ENCODE measurements at places on chromosomes 7 and 10.
A peak's percentile ranks its signal among the peaks of the same experiment; 100 is the strongest.

DNA sequence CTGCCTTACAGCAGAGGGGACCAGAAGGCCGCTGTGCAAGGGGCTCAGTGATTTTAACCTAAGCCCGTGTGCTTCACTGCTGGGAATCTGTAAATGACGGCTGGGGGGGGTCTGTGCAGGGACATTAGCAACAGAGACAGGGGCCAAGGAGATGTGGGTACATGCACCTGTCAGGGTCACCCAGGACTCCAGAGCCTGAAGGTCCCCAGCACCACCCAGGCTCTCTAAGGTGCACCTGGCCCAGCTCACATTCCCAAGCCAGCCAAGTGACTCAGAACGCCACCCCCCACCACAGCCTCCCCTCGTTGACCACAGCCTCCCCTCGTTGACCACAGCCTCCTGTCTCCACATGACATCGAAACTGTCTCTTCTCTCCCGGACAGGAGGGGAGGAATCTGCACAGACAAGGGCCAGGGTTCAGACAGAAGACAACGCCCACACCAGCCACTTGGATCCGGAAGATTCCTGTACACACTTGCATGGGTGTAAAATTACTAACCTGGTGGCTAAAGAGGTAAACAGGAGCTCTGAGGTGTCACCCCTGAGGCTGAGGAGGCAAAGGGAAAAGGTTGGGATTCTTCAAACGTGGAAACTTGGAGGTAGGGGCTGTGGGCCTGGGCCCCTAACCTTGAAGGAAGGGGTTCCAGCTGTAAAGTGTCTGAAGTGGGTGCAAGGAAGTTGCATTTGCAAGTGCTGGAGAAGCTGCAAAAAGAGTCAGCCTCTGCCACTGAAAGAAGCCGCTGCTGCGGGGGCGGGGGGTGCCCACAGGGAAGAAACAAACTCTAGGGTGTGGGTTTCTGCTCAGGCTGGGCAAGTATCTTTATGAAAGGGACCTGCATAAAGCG is 27.0 kb downstream of the CALML3 start:
- DNase-seq = no peak

- no peak for DNase-seq
These were observed 31.5 kb downstream of the ADD3 start for GRCh38 chr10:110039254-110039653.

DNA sequence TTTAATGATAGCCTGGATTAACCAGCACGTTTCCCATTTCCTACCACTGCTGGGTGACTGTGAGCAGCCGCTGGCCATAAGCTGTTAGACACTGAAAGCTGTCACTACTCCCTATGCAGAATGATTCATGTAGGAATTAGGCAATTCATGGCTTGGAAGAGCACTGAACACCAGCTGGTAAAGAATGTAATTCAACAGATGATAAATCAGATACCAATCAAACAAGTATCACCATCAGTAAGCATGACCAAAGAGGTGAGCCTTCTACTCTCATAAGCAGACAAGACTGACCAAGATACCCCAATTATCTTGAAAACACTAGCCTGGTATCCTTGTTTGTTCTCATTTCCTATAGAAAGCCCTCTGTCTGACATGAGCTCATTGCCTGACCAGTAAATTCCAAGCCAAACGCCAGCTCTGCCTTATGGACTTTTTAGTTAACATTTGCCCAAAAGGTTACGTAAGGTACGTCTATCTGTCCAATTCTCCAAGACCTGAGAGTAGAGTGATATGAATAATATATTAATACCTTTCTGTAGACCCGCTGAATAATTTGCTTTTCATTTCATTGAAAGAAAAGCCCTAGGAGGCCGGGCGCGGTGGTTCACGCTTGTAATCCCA is 127.7 kb downstream of the ELMO1 start:
- DNase-seq = no peak

GRCh38 chr10:21181451-21181850 is 284.3 kb upstream of the NEBL start:
- DNase-seq = no peak

- DNase-seq = no peak
These were observed 30.5 kb upstream of the TOMM7 start for GRCh38 chr7:22853138-22853537.

GRCh38 chr7:5477723-5478531 is 54.3 kb upstream of the TNRC18 start:
- DNase-seq = no peak

DNA sequence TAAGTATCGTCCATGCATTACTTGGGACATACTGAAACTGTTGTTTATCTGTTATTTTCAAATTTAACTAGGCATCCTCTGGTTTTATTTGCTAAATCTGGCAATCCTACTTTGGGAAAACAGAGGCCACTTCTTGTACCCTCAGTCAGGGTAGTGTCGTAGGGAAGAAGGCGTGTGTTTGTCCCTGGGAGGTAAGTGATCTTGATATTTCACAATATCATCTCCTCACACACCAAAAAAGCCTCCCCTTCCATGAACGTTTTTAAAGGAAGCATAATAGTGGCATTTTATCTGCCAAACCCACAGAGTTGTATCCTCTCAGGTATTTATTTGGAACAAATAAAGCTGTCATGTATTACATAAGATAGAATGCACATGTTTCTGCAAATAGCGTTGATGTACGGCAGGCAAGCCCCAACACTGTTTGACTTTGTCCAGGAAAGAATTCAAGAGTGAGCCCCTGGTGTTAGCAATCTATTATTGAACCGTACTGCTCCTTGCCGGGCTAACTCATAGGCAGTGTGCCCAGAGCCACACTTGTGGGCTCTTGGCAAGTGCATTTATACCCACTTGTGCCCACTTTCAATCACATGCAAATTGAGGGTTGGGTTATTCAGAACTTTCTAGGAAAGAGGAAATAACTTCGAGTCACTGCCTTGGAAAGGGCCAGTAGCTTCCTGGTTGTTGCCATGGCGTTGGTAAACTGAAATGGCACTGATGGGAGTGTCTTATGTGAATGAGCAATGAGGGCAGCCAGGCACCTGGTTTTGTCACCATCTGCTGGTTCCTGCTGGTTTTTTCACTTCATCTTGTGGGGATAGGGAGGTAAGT is 266.0 kb downstream of the USP6NL start:
- DNase-seq = no peak

GRCh38 chr10:17984056-17984455 is 32.3 kb downstream of the SLC39A12 start:
- DNase-seq = no peak

GRCh38 chr10:23364378-23364777 is 19.8 kb upstream of the C10orf67 start:
- DNase-seq = no peak

DNA sequence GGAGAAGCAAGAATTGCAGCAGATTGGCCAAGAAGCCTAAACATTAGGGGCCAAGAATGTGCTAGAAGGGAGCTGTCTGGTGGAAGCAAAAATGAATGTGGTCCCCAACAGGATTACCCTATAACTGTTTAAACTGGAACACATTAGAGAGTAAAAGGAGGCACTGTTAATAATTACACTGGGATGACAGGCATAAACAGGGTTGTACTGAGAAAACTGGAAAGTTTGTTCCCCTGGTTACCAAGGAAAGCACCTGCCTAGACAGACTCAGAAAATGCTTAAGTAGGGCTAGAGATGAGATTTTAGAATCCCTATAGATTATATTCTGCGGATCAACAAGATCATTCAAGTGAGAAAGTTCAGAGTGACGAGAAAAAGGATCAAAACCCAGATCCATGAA is 100.8 kb downstream of the CTTNBP2 start:
- no peak for DNase-seq

GRCh38 chr7:54112567-54112966 is 429.6 kb upstream of the VSTM2A start:
- DNase-seq = no peak

- DNase-seq = peak; percentile 42
These were observed 4.3 kb upstream of the MARVELD1 start for GRCh38 chr10:97708976-97709946.

DNA sequence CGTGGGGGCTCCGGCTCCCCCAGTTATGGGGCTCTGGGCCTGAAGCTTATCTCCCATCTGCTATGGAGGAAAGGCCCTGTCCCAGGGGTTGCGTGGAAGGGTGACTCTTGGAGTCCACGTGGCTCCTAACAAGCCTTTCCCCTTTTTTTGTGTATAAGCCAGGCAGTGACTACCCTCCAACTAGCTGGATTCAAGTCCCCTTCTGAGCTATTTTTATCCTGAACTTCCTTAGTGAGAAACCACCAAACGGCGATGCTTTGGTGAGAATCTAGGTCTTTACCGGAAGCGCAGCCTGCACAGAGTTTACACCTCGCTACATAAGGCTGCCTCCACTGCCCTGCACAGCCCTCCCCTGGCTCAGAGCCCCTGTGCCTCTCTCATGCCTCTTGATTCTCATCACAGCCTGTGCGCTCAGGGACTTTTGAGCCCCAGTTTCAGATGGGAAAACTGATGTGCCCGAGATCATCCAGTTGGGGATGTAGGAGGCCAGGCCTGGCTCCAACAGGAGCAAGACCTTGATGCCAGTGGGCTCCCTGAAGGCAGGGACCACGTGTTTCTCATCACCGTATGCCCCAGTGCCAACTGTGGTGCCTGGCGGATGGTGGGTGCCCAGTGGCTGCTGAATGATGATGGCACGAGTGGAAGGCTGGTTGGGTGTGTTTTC is 102.3 kb upstream of the PPIF start:
- peak; percentile 50 for DNase-seq

DNA sequence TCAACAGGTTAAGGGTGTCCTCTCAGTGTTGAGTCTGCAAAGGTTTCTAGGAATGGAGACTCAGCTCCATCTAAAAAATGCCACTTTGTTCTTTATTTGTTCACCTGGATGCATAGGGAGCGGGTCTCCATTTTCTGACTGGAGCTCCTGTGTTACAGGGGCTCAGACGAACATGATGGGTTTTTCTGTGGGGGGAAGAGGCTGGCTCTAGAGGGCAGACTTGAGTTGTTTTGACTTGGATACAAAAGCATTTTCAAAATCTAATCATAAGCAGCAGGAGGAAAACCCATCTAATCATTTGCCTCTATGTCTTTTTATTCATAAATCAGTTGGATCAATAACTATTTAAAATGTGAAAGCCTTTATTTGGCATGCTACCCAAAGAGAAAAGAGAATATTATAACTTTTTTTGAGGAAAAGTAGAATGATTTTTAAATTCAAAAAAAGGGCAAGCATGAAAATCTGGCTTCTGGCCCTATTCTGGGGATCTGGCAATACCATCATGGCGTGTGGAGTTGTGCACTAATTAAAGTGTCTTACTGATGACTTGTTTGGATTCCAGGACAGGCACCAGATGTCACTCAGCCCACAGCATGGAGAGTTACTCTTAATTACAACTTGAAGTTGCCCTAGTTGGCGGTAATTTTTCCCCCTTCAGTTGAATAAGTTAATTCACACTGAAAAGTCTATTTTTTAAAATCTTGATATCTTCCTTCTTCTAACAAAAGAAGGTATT is 594.9 kb downstream of the REEP3 start:
- DNase-seq = no peak

DNA sequence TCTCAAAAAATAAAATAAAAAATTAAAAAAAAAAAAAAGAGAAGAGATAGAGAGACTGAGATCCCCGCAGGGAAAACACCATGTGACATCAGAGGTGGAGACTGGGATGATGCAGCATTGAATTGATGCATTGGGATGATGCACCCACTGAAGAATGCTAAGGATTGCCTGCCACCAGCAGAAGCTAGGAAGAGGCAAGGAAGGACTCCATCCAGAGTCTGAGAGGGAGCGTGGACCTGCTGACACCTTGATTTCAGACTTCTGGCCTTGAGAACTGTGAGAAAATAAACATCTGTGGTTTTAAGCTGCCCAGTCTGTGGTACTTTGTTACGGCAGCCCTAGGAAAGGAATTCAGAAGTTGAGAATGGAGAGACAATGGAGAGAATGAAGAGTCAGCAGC is 89.8 kb upstream of the PRPS1L1 start:
- DNase-seq = no peak

DNA sequence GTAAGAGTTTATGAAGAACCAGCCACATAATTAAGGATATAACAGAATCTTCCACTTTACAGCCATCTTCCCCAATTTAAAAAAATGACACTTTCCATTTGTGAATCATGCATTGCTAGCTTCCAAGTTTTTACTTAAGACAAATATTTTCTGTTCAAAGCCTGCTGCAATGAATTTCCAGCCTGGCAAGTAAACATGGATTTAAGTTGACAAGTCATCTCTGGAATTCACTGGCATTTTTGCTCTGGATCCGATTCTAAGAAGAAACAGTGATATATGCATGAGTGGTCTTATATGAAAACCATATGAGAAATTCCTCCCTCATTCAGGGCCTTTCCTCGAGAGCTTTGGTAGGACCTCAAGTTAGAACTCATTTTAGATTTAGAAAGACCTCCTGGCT is 116.1 kb upstream of the CDCA7L start:
- no peak for DNase-seq

GRCh38 chr10:120456143-120456625 is 843 bp upstream of the PLPP4 start:
- no peak for DNase-seq

GRCh38 chr7:136865777-136866176 is 2.7 kb upstream of the CHRM2 start:
- DNase-seq = no peak

DNA sequence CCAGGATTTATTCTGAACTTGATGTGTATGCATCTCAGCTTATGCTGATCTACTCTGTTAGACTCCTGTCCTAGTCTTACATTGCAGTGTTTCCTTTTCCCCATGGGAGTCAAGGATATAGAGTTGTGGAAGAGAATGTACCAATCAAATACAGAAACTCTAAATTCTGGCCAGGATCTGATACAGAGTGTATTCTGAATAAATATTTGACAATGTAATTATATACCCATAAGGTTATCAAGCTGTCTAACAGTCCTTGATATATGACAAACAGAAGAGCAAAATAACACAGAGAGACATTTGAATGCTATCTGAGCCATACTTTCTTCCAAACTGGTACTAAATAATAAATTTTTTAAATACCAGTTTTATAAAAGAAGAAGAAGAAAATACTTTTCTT is 116.8 kb downstream of the ETV1 start:
- no peak for DNase-seq

GRCh38 chr7:2554661-2555111 is 638 bp downstream of the BRAT1 start:
- DNase-seq = no peak

GRCh38 chr7:116293139-116293538 is 82.8 kb downstream of the TES start:
- DNase-seq = no peak

DNA sequence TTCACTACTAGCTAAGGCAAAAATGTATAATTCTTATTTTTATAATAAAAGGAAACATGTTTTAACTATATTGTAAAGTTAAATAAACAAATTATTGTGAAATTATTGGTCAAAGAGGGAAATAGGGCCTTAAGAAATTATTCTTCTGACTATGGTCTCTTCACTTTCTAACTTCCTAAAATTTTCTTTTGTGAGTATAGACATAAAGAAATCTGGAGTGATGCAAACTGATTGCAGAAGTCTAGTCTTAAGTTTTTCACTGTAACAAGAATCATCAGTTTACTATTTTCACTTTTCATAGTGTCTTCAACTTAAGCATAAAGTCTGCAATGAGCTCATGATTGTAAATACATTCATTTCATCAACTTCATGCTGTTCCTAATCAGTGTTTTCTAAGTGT is 525.4 kb downstream of the TFEC start:
- no peak for DNase-seq

- no peak for DNase-seq
These were observed 172.7 kb downstream of the PLXNA4 start for GRCh38 chr7:132403465-132404110.

All from CD4-positive, alpha-beta T cell treated with Interleukin-10 for 1 hour (primary cell).